ENCODE measurements at places on chromosomes 7 and 10. TPM values are rescaled to one million over a fixed set of nuclear protein-coding genes. Genes with fewer than 3 reads are reported as not detected.

Gene FFAR4
- 2.1 TPM for total RNA-seq

Gene FOXK1
- 25.0 TPM for total RNA-seq

GRCh38 chr10:32930036-32930435 lies 28.0 kb downstream of the ITGB1 start:
- DNase-seq = no peak

- DNase-seq = no peak
Measured at GRCh38 chr10:94146313-94146712, 152.6 kb downstream of the PLCE1 start.

- no peak for DNase-seq
Measured at GRCh38 chr10:3950676-3951275, 165.8 kb upstream of the KLF6 start.

DNA sequence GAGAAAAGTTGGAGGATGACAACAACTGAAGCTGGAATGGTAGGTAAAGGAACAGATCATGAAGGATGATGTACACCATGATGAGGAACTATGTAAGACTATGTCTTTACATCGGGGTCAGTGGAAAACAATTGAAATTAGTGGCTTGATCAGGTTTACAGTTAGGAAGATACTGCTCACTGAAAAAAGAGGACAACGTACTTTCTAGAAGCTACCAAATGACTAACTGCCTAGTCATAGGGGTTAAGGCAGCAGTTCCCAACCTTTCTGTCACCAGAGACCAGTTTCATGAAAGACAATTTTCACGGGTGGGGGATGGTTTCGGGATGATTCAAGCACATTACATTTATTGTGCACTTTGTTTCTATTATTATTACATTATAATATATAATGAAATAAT lies 91.6 kb upstream of the ANKRD1 start:
- DNase-seq = no peak

- no peak for DNase-seq
Measured at GRCh38 chr7:66952343-66953043, 31.5 kb downstream of the TMEM248 start.
